Right hindlimb (tissue), 1 donor: ENCODE measurements at places on chromosomes 1 and 21.

DNA sequence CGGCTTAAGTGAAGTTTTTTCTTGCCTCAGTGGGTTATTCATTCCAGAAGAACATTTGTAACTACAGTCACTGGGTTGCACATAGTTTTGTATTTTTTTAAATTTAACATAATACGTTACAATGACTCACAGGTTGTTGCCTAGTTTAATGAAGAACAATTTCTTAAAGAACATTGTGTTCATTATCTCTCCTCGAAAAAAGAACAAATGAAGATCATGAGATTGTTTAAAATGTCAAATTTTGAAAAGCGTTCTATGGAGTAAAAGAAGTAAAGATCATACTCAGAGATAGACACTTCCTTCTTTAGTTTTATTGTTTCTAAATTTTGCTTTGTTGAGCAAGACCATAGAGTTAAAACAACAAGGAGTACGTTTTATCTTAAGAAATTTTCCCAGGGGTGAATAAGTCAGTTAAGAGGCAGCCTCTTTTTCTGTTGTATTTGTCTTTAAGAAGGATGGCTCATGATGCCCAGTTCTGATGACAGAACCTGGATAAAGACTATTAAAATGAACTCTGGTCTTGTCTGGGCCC lies 10.5 kb upstream of the SLAMF1 start:
- no peak for DNase-seq

- DNase-seq, result peak; percentile 21
Observed at GRCh38 chr1:93328809-93329760, 16.6 kb upstream of the DR1 start.

GRCh38 chr1:164718821-164719220 lies 159.8 kb downstream of the PBX1 start:
- DNase-seq, result no peak

DNA sequence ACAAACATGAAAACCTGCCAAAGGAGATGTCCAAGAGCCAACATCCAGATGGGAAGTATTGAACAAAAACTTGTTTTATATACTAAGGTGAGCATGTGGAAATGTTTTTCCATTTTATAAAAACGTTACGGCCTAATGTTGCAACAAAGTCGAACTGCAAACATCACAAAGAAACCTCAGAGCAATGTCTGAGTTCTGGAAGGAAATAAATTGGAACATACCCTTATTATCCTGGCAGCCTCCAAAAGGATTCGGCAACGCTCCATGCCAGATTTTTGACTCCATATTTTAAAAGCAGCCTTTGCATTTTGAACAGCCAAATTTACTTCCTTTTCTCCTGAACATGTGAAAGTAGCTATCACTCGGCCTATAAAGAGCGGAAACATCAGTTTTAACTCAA lies 3.3 kb downstream of the ALDH9A1 start:
- DNase-seq, result peak; percentile 45

DNA sequence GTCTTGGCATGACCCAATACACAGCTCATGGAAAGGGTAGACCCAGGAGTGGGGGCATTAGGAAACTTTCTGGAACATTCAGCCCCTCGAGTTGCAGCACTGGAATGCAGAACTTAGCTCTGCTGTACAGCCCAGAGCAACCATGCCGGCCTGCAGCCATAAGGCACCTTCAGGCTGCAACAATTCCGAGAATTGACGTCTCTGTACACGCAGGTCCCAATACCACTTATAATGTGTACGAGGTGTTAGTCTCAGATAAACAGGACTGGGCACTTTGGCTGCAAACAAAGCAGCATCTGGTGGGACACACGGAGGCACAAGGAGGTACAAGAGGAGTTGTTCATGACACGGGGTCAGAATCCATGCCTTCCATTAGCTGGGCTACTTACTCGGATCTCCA lies 7.9 kb downstream of the CBR1 start:
- DNase-seq, result no peak

DNA sequence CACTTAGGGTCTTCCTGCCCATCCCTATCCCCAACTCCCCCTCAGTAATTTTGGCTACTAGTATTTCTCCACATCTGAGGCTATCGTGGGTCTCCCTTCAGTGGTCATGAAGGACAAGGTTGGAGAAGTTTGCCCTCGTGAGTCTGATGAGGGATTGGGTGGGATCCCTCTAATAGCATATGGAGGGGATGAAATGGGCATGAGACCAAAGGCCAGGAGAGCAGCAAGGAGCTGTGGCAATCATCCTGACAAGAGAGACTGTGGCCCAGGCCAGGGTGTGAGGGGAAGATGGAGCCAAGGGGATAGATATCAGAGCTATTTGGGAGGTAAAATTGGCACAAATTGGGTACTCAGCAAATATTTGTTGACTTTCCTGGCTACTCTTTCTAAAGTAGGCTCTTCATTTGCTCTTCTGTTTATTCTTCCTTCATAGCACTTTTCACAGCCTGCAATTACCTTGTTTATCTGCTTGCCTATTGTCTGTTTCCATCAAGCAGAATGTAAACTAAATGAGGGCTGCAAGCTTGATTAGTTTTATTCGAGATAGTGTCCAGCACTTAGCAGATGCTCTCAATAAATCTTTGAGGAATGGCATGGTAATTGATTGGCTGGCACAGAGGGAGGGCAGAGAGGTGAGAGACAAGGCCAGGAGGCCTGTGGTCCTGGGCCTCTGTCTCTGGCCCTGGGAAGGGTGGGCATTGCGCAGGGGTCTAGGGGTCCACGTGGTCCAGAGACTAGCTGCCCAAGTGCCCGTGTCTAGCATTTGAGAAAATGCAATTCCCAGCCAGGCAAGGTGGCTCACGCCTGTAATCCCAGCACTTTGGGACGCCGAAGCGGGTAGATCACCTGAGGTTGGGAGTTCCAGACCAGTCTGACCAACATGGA lies 1.5 kb upstream of the PLK3 start:
- no peak for DNase-seq

- DNase-seq, result no peak
Observed at GRCh38 chr1:188590641-188591040, 1761.9 kb downstream of the PLA2G4A start.

DNA sequence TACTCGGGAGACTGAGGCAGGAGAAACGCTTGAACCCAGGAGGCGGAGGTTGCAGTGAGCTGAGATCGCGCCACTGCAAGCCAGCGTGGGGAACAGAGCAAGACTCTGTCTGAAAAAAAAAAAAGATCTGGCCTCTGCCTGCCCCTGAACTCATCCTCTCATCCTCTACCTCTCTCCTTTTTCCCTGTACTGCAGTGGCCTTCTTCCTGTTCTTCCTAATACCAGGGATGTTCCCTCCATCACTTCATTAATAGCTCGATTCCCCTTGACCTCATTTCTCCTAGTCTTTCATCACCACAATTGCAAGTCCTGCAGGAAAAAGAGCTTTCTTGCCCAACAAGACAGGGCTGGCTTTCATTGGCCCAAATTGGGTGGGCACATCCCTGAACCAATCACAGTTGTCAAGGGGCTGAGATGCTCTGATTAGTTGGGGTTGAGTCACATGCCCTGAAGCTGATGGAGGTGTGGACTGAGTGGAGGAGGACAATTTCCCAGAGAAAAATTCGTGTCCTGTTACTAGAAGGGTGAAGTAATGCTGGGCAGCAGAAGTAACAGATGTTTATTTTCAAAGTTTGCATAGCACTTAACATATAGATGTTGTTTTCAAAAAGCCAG lies 86.8 kb upstream of the PUM1 start:
- DNase-seq, result no peak

DNA sequence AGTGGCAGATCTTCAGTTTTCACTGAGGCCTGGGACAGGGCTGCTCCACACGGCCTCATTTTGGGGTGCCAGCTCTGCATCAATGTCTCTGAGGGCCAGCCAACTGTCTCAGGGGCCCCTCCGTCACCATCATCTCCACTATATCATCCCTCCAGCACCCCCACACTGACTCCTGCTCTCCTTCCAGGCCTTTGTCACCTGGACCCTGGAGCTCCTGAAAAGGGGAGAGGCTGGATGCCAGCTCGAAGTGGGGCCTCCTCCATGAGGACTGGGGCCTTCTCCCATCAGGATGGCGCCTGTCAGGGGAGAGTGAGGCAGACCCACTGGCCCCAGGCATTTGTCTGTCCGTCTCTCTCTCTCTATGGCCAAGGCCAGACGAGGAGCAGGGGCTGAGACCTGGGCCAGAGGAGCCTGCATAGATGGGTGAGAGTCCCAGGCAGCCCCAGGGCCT lies 44.7 kb upstream of the LRP8 start:
- DNase-seq, result no peak

GRCh38 chr21:36718951-36719501 lies 20.1 kb downstream of the SIM2 start:
- no peak for DNase-seq

GRCh38 chr1:84736445-84736844 lies 46.2 kb upstream of the SSX2IP start:
- no peak for DNase-seq

GRCh38 chr1:201356701-201357100 lies 20.8 kb downstream of the TNNT2 start:
- DNase-seq, result peak; percentile 7

GRCh38 chr21:27816301-27816700 lies 849.4 kb upstream of the ADAMTS5 start:
- DNase-seq, result no peak

DNA sequence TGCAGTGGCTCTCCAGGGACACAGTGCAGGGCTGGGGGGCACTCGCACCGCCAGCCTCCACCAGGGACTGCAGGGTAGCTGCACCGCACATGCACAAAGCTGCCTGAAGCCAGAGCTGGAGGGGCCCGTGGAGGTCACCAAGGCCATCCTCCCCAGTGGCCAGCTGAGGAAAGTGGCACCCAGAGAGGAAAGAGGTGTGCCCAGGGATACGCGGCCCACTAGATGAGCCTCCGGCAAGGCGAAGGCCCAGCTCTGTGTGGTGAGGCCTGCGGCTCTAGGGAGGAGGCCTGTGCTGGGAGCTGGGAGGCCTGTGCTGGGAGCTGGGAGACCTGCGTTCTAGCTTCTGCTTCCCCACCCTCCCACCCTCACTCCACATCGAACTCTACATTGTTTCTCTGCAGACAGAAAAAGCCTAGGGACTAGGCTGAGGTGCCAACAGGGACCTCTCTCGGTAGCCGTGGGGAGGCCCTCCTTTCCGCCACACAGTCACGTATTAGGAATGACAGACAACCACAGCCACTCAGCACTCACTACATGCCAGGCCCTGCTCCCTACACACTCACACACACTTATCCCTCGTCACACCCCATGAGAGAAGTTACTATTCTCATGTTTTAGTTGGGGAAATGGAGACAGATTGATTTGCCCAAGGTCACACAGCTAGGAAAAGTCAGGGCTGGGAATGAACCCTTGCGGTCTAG lies 921 bp upstream of the ASCL5 start:
- DNase-seq, result no peak

DNA sequence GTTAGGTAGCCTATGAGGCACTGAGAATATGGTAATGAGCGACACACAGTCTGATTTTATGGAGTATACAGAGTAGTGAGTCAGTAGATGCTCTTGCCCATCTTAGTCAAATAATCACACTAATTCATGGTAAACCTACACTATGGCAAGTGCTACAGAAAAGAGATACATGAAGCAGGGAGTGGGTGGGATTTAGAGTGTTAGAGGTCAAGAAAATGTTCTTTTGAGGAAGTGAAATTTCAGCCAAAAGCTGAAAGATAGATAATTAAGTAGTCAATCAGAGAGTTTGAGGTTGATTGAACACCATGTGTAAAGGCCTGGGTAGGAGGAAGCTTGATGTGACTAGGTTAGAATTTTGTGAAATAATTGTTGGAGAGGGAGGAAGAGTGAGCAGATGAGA lies 14.7 kb downstream of the MDM4 start:
- no peak for DNase-seq

- no peak for DNase-seq
Observed at GRCh38 chr1:153340356-153340755, 8.3 kb downstream of the PGLYRP4 start.

DNA sequence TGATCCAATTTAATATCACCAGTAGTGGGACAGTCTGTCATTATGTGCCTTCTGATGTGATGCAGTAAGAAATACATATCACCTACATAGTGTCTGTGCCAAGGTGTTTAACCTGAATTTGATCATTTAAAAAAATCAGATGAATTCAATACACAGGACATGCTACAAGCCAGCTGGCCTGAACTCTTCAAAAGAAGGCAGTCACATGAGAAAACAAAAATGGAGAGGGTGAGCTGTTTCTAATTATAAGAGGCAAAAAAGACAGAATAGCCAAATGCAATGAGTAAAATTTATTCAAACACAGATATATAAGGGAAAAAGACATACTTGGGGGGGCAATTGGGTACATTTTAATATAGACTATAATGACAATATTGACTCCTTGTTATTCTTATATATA lies 66.5 kb downstream of the ST3GAL3 start:
- DNase-seq, result no peak

DNA sequence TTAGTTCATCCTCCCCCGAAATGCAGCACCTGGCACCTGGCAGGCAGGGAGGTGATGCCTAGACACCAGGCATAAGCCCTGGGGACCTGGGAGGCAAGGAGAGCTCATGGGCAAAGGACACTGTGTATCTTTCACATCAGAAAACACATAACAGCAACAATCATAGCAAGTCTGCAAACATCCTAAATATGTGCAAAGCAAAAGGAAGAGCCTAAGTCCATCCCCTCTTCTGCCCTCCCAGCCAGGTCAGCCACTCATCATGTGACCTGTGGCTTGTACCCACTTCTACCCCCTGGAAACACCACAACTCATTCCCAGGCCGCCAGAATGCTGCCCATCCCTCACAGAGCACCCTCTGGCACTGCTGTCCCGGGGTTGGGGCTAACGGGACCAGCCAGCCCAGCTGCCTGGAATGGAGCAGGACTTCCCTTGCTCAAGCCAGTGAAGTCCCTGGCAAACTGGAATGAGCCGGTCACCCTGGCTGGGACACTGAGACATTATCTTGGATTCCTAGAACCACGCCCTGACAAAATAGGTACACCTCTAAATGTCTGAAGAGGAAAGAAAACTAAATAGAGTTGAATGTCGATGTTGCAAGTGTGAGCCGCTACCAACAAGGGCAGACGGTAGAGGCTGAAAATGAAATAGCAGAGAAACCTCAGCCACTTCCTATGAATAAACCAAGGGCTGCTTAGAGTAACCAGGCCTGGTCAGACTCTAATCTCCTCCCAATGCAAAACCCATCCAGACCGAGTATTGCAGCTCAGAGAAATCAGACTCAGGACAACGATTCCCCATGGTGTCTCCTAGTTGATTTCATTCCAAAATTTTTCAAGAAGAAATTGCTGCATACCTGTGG lies 29.4 kb downstream of the TMPRSS2 start:
- no peak for DNase-seq

DNA sequence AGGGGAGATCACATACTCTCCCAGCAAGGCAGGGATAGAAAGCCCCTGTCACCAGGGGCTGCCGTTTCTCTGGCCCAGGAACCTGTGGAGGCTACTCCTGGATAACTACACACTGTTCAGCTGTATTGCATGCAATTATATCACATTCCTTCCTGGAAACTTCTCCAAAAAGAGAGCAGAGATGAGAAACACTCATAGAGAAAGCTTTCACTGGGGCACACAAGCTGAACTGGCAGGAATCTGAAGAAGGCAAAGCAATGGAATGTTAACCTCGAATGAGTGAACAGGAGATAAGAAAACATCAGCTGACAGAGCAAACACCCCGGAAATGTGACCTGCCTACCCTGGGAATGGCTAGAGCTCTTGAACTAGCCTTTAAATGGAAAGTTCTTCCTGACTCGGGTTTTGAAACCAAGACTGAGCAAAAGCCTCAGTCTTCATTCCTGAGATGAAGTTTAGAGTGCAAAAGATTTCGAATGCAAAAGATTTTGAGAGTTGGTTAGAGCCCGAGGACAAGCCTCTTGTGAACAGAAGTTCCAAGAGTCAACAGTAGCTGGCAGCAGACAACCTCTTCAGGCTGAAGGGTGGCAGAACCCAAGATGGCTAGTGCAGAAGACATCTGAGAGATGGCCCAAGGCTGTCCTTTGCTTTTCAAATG lies 32.3 kb downstream of the CCN1 start:
- DNase-seq, result no peak

- DNase-seq, result no peak
Observed at GRCh38 chr21:34305605-34306604, 57.9 kb upstream of the KCNE2 start.
